T-helper 2 cell treated with Interferon-gamma antibody and Interleukin-4, amounts not matched to agents 5 μg/mL and 100 μg/mL, for 36 hours (primary cell): ENCODE measurements at places on chromosomes 7 and 10.

- H3K27me3 ChIP-seq: no peaks in the 10 kb centered on the region
- no peaks in the 10 kb centered on the region for H3K36me3 ChIP-seq
- no peak overlapping the region for H3K27ac ChIP-seq
Observed at GRCh38 chr7:5457245-5457735, 33.7 kb upstream of the TNRC18 start.

- no peak overlapping the region for H3K27ac ChIP-seq
- H3K36me3 ChIP-seq: no peaks in the 10 kb centered on the region
- DNase-seq: no peak
- H3K4me1 ChIP-seq: no peaks in the 10 kb centered on the region
- H3K27me3 ChIP-seq: peaks cover 16% of the 10 kb centered on the region
Observed at GRCh38 chr7:1681581-1681980, 11.5 kb downstream of the ELFN1 start.

GRCh38 chr7:43803865-43804264, 45.4 kb downstream of the BLVRA start:
- no peaks in the 10 kb centered on the region for H3K27me3 ChIP-seq
- H3K27ac ChIP-seq: no peak overlapping the region
- peaks cover 15% of the 10 kb centered on the region for H3K36me3 ChIP-seq
- DNase-seq: no peak
- H3K4me1 ChIP-seq: no peaks in the 10 kb centered on the region

- H3K27ac ChIP-seq: no peak overlapping the region
- no peaks in the 10 kb centered on the region for H3K36me3 ChIP-seq
- peaks cover 19% of the 10 kb centered on the region for H3K4me1 ChIP-seq
- no peak for DNase-seq
Observed at GRCh38 chr10:114057855-114058254, 14.2 kb downstream of the ADRB1 start.

DNA sequence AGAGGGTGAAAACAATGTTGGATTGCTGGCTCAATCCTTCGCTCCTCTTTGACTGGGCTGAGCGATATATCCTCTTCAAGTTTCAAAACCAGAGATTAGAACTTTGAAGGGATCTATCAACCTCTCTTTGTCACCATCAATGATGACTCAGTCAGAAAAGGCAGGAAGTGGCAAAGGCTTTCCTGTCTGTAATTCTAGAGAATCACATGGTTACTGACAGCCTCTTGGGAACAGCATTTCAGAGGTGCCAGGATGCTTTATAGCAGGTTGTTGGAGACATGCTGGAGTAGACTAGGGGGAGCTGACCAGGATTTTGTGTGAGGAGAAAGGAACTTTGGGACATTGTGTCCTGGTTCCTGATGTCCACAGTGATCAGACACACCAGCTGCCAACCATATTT, 81.3 kb downstream of the PRKCQ start:
- H3K4me3 ChIP-seq: peak overlapping the region; percentile 78
- H3K4me1 ChIP-seq: peaks cover 41% of the 10 kb centered on the region
- no peaks in the 10 kb centered on the region for H3K27me3 ChIP-seq
- peak; percentile 71 for DNase-seq

- no peaks in the 10 kb centered on the region for H3K27me3 ChIP-seq
- DNase-seq: no peak
- H3K36me3 ChIP-seq: no peaks in the 10 kb centered on the region
- no peak overlapping the region for H3K4me3 ChIP-seq
- no peaks in the 10 kb centered on the region for H3K4me1 ChIP-seq
Observed at GRCh38 chr7:30200591-30200990, 65.8 kb downstream of the MTURN start.

GRCh38 chr10:82867056-82867455, 992.1 kb downstream of the NRG3 start:
- DNase-seq: no peak
- no peaks in the 10 kb centered on the region for H3K4me1 ChIP-seq
- H3K27ac ChIP-seq: no peak overlapping the region
- no peaks in the 10 kb centered on the region for H3K27me3 ChIP-seq

DNA sequence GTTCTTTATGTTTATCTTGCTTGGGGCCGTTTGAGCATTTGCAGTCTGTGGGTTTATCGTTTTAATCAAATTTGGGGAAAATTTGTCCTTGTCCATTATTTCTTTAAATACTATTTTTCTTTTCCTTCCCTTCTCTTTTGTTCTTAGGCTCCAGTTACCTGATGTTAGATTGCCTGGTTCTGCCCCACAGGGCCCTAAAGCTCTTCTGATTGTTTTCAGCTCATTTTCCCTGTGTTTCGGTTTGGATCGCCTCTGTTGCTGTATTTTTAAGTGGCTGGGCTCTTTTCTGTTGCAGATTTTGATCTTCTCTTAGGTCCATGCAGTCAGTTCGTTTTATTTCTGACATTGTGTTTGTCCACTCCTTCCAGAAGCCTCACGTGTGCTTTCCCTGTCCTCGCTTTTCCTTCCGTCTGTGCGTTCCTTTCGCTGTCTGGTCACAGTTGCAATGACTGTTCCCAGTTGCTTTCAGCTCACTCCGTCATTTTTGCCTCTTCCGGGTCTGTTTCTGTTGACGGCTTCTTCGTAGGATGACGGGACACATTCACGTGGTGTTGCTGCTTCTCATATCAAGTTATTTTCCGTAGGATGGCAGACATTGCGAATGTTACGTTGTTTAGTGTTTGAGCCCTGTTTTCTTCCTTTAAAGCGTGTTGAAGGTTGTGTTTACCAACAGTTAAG, 111.4 kb downstream of the INPP5A start:
- H3K4me1 ChIP-seq: no peaks in the 10 kb centered on the region
- no peak overlapping the region for H3K4me3 ChIP-seq
- no peaks in the 10 kb centered on the region for H3K36me3 ChIP-seq
- no peak overlapping the region for H3K27ac ChIP-seq
- no peak for DNase-seq

- peak overlapping the region; percentile 37 for H3K27ac ChIP-seq
- DNase-seq: no peak
- peaks cover 8% of the 10 kb centered on the region for H3K36me3 ChIP-seq
- H3K4me3 ChIP-seq: peak overlapping the region; percentile 72
- H3K4me1 ChIP-seq: peaks cover 16% of the 10 kb centered on the region
- H3K27me3 ChIP-seq: peaks cover 2% of the 10 kb centered on the region
Observed at GRCh38 chr7:17297243-17297642, 1.2 kb upstream of the AHR start.

GRCh38 chr10:96999337-96999736, 167.2 kb downstream of the LCOR start:
- H3K4me3 ChIP-seq: no peak overlapping the region
- no peak overlapping the region for H3K27ac ChIP-seq
- no peak for DNase-seq
- H3K4me1 ChIP-seq: no peaks in the 10 kb centered on the region
